Left cardiac atrium (tissue), 4 donors: ENCODE measurements at places on chromosomes 7 and 10. TPM values are rescaled to one million over a fixed set of nuclear protein-coding genes. Genes with fewer than 3 reads are reported as not detected.

SH2D4B gene
- not detected for total RNA-seq

AOC1 gene
- total RNA-seq, result 0.37 TPM

INMT gene
- total RNA-seq, result 94.5 TPM

PHTF2 gene
- 17.7 TPM for total RNA-seq

PLEKHS1 gene
- total RNA-seq, result not detected

PNLIPRP3 gene
- not detected for total RNA-seq

PPP1R17 gene
- total RNA-seq, result not detected

SAMD9 gene
- 5.5 TPM for total RNA-seq

PLEKHA1 gene
- 32.1 TPM for total RNA-seq

HOXA6 gene
- not detected for total RNA-seq

TMEM139 gene
- 2.3 TPM for total RNA-seq

SNX13 gene
- total RNA-seq, result 38.0 TPM

NCOA4 gene
- 206 TPM for total RNA-seq

NPY4R gene
- 0.58 TPM for total RNA-seq

GRCh38 chr10:62907470-62908212 lies 91.5 kb upstream of the EGR2 start:
- no peak for DNase-seq

DNA sequence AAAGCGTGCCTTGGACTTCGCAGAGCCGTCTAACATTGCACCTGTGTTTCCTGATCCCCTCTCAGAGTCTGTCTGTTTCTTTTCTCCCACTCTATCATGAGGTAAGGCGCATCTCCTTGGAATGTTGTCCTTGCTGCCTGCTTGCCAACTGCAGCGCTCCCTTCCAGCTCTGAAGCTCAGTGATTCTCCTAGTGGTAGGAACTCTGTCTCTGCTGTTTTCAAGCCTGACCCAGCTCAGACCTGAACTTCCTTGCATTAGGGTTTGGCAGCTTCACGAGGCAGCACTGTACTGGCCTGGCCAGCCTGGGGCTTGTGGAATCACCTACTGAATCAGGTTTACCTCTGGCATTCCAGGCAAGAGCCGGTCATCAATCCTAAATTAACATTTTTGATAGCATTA lies 123.9 kb downstream of the CREB5 start:
- DNase-seq, result no peak

DNA sequence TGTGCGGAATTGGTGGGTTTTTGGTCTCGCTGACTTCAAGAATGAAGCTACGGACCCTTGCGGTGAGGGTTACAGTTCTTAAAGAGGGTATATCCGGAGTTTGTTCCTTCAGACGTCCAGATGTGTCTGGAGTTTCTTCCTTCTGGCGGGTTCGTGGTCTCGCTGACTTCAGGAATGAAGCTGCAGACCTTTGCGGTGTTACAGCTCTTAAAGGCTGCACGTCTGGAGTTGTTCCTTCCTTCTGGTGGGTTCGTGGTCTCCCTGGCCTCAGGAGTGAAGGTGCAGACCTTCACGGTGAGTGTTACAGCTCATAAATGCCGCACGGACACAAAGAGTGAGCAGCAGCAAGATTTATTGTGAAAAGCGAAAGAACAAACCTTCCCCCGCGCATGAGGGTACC lies 670.7 kb downstream of the CNTNAP2 start:
- DNase-seq, result no peak

DNA sequence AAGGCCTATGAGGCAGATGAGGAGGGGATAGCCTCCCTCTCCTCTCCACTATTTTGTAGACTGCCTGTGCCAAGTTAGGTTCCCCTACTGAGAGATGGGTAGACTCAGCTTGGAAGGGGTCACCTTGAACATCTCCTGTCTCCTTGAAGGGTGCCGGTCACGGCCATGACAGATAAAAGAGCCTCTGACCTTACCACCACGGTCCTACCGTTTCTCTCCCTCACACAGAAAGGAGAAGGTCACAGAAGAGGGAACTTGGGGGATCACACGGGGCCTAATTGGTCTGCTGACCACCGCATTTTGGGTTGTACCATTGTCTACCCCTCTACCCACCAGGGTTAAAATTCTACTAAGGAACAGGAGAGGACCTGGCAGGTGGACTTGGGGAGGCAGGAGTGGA lies 17.0 kb downstream of the PRSS2 start:
- no peak for DNase-seq

DNA sequence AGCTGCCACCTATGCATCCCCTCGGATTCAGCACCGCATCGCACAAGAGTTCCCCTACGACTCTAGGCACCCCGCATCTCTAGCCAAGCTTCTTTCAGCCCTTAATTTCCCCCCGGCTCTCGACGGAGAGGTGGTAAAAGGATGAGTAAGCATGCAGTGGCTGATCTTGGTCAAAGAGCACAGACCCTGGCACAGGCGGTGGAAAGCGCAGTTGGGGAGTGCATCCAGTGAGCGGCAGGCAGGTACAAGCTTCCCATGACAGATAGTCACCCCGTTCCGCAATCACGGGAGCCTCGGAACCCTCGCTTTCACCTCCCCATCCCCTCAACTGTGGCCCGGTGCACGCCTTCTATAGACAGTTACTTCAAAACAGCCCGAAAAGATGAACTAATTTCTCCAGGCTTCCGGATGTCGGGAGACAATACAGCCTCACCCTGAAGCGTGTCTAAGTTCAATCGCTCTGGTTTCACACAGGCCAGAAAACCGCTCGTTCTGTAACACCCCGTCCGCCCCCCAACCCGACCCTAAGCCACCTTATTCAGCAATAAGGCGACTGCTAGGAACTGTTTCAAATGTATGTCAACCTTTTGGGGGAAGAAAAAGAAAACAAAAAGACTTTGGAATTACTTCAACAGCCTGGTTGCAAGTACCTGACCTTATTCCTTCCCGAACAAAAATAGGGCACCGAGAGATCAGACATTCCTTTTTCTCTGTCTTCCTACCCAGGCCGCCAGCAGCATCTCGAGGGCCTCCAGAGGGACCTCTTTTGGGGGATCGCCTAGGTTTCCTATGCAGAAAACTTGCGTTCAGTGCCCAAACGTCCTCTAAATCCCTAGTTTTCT lies 1.4 kb downstream of the RHEB start:
- DNase-seq, result peak; percentile 60

DNA sequence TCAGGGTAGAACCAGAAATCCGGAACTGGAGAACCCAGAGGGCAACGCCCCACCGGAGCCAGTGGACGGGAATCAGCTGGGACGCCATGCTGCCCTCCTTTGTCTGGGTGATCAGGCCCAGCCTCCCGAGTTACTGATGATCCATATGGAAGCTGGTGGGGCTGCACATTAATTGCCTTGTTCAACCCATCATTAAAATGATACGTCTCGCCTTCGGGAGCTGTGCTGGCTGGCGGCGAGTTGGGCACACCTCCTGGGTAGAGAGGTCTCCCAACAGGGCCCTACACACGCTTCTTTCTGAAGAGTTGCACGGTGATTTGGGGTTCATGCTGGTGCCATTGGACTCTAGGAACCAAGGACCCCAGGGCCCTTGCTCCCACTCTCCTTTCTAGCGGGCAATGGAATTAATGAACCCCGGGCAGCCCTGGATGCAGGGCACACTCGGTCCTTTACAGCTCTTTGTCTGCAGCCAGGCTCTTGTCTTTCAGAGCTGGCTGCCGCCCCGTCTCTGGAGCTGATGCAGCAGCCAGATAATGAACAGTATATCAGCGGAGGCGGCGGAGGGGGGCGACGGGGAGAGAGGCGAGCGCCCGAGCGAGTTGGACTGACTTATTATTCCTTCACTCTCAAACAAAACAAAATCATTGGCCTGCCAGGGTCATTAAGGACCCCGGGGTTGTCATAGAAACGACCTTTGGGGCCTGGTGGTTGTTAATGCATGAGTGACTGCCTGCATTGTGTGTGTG lies 412.2 kb upstream of the ZMIZ1 start:
- peak; percentile 33 for DNase-seq

GRCh38 chr7:104951546-104951945 lies 62.5 kb upstream of the KMT2E start:
- peak; percentile 55 for DNase-seq

- DNase-seq, result peak; percentile 20
Measured at GRCh38 chr10:75776738-75777504, 345.5 kb downstream of the LRMDA start.

GRCh38 chr7:33278095-33278494 lies 148.7 kb downstream of the BBS9 start:
- no peak for DNase-seq

- peak; percentile 72 for DNase-seq
Measured at GRCh38 chr7:516606-517456, 2.8 kb downstream of the PDGFA start.

GRCh38 chr7:69822386-69822785 lies 224.1 kb downstream of the AUTS2 start:
- no peak for DNase-seq

GRCh38 chr7:26112203-26112740 lies 39.7 kb upstream of the NFE2L3 start:
- DNase-seq, result no peak

DNA sequence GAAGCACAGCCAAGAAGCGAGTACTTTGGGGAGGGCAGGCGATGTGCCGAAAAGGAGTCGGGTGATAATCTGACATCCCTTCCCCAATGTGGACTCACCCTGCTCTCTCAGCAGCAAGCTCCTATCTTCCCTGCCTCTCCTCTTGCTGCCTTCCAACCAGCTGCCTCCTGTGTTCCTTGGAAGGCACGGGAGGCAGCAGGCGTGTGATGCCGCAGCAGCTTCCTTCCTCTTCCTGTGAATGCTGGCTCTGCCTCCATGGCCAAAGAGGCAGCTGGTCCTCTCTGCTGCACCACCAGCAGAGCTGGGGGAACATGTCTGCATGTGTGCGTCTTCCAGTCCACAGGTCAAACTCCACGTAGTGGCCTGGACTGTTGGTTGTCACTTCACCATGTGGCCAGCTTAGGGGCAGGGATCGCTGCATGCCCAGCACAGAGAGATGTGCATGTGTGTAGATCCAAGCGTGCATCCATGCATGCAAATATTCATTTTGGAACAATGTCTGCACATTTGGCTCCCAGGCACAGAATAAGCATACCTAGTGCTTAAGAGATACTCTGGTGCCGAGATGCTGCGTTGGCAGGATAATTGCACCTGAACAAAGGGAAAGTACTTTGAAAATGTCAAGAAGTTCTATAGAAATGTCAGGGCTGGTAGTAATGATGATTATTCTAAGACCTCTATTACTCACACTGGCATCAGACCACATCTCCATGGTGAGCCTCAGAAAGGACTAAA lies 499.8 kb downstream of the PLXNA4 start:
- no peak for DNase-seq

GRCh38 chr10:116719804-116720203 lies 22.6 kb downstream of the HSPA12A start:
- DNase-seq, result no peak

DNA sequence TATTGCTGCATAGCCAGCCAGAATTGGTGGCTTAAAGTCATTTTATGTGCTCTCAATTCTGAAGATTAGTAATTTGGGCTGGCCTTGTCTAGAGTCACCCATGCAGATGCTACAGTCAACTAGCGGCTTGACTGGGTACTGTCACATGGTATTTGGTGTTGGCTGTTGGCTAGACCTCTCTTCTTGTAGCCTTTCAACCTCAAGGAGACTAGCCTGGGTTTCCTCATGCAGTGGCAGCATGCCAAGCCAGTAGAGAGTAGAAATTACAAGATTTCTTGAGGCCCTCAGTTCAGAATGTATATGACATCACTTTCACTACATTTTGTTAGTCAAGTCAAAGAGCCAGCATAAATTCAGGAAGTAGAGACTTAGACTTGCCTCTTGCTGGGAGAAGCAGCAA lies 3.7 kb upstream of the ZNF800 start:
- peak; percentile 24 for DNase-seq

DNA sequence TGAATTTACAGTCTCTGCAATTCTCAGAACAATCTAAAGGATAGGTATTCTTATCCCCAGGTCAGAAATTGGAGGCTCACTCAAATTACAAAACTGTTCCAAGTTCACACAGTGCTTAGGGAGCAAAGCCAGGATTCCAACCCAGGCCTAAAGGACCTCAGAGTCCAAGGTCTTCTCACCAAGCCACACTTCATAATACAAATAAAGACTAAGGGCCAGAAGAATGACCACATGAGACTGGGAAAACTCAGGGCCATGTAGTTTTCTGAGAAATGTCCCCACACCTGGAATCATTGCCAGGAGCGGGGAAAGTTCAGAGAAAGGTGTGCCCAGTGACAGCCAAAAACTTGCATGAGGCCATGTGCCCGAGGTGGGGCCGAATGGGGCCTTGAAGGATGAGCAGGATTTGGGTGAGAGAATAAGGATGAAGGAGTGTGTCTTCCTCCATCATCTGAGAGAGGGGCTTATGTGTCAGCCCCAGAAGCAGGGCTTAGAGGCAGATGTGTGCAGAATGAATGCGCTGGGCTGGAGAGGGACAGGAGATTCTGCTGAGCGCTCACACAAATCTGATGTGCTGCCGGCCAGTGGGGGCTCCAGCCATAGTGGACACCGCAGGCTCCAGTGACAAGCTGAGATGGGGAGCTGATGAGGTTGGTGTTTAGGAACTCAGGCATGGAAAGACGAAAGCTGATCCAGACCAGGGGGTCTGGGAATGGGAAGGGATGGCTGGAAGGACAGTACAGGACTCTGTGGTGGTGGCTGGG lies 35.9 kb downstream of the BLNK start:
- no peak for DNase-seq

GRCh38 chr10:47207894-47208469 lies 92.0 kb upstream of the GDF10 start:
- DNase-seq, result no peak

- no peak for DNase-seq
Measured at GRCh38 chr10:128727114-128727513, 600.9 kb upstream of the MKI67 start.

- peak; percentile 64 for DNase-seq
Measured at GRCh38 chr7:39271402-39271801, 293.7 kb downstream of the POU6F2 start.

GRCh38 chr10:58016614-58017013 lies 251.1 kb downstream of the IPMK start:
- no peak for DNase-seq

- peak; percentile 32 for DNase-seq
Measured at GRCh38 chr7:43785420-43785819, 26.9 kb downstream of the BLVRA start.

- no peak for DNase-seq
Measured at GRCh38 chr7:156998988-156999957, 11.2 kb downstream of the MNX1 start.

DNA sequence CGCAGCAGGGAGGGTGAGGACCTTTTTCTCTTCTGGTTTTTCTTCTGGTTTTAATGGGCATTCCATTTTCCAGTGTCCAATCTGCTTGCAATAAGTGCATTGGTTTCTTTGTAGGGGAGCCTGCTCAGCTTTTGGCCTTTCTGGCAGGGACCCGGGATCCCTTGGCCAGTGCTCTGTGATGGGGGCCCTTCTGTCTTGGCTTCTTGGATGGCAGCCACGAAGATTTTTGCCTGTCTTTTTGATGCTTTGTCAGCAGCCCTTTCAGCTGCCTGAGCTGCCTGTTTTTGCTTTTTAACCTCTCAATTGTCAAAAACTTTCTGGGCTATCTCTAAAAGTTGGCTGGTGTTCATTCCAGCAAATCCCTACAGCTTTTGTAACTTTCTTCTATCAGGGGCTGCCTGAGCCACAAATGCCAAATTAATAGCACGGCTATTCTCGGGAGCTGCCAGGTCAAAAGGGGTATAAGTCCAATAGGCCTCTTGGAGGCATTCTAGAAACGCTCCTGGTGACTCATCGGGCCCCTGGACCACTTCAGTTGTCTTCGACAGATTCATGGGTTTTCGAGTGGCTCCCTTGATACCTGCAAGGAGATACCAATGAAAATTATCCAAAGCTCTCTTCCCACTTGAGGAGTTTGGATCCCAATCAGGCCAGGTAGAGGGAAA lies 179.9 kb upstream of the MBL2 start:
- no peak for DNase-seq

GRCh38 chr7:98097042-98097645 lies 9.5 kb upstream of the LMTK2 start:
- no peak for DNase-seq
